ENCODE measurements at places on chromosomes 1 and 21.
A peak's percentile ranks its signal among the peaks of the same experiment; 100 is the strongest.

DNA sequence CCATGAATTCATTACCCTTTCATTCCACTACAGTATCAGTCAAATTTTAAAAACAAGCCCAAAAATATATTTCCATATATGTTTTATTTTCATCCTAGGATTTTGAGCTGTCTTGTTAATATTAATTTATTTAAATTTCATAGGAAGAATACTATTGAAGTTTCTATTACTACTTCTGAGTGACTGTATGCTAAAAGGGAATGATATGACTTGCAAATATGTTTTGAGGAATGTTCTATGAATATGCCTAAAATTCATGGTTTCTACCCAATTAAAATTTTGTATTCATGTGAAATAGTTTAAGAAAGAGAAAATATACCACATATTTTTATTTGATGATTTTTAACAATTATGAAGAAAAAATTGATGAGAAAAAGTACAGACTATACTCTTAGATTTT lies 52.9 kb upstream of the BACH1 start:
- DNase-seq: no peak

DNA sequence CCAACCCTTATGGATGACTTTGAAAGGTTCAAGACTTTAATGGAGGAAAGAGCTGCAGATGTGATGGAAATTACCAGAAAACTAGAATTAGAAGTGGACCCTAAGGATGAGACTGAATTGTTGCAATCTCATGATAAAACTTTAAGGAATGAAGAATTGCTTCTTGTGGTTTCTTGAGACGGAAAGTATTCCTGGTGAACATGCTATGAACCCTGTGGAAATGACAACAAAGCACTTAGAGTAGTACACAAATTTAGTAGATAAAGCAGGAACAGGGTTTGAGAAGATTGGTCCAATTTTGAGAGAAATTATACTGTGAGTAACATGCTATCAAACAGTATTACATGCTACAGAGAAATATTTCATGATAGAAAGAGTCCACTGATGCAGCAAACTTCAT lies 215.4 kb downstream of the OMA1 start:
- DNase-seq: peak; percentile 80

DNA sequence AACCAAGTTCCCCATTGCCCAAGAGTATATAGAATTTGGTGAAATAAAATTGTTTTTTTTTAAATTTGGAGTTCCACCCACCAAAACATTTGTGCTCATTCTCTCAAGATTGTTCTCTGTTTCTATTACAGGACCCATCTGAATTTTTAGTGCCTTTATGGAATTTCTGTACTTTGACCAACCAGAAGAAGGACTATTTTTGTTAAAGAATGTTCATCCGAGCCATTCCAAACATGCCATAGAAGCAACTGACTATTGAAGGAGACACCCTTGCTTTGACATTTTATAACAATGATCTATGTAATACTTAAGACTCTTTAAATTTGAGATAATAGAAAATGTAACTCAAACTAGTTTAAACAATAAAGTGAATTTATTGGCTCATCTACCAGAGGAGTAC lies 655.7 kb upstream of the ADAMTS5 start:
- no peak for DNase-seq

DNA sequence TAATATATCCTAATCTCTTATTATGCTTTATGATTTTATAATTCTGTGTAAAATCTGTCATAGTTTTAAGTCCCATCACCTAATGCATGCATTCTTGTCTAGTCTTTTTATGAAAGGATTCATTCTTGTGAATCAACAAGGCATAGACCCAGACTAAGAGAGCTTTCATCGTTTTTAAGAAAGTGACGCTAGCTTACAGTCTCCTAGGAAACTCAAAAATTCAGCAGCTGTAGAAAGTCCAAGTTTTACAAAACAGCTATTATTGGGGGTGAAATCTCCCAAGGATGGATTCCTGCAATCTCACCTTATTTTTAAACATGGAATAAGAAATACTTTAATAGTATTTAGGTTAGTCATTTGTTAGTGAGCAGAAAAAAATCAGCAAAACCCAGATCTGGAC lies 104.7 kb downstream of the NCAM2 start:
- DNase-seq: no peak

DNA sequence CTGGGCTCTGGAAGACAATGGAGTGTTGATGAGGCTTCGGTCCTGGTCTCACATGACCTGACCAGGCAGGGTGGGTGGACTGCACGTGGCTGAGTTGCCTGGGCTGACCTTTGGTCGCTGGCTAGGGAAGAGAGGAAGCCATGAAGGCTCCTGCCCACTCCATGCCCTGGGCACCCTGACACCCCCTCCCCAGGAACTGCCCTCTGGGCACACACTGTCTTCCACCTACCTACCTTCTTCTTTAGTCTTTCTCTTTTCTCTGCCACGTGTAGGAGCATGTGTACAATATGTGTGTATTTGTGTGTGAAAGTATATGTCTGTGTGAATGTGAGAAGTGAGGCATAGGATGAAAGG lies 15.1 kb downstream of the POU3F1 start:
- no peak for DNase-seq

DNA sequence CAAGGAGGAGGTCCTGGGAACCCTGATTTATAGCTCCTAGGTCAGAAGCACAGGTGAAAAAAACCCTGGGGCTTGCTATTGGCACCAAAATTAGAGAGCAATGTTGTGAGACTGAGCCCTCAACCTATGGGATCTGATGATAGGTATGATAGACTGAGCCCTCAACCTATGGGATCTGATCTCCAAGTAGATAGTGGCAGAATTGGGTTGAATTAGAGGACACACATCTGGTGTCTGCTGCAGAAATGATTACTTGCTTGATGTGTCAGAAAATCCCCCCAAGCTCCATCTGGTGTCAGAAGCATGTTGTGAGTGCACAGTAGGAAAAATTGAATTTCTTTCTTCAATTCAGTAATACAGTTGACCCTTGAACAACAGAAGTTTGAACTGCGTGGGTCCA lies 62.4 kb downstream of the MAP3K21 start:
- no peak for DNase-seq

DNA sequence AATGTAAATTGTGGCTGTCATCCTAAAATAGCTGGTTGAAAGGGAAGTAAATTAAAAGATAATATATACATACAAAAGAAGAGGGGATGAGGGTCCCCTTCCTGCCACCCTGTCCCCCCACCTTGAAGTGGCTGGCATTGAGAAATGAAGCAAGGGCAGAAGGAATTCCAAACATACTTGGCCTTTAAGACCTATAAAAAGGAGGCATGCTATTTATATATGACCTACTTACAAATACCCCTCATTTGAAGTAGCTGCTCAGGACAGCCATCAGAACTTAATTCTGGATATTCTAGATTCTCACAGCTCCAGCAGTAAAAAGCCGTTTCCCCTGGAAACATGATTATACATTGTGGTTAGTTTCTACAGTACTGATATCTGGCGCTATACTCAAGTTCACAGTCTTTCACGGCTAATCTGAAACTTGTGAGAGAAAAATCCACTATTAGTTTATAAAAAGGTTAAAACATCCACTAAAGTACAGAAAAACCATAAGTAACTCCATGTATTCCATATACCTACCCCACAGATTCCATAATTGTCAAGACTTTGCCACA lies 9.6 kb upstream of the MAP10 start:
- no peak for DNase-seq

DNA sequence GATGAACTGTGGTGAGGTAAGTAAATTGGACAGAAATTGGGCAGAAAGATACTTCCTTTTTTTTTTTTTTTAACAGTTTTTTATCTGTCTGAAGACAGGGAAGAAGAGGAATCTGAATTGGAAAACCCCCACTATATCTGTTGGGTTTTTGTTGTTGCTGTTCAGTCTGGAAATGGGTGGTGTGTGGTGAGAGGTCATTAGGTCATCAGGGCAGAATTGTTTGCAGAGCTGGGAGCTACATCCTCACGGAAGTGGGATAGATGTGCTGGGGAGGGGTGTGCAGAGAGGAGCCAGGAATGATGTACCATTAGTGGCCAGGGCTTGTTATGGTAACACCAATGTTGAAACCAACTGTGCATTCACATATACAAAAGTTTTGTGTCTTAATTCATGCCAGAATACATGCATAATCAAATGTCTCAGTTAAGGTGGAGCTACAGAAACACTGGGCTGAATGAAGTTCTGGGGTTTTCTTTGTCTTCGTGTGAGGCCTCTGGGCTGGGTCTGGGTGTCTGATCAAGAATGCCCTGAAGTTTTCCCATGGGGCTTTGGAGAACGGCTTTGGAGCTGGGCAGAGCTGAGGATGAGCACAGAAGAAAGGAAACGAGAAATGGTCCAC lies 12.4 kb downstream of the USP25 start:
- no peak for DNase-seq

- DNase-seq: no peak
Observed at GRCh38 chr1:229086686-229087085, 184.2 kb upstream of the RAB4A start.

DNA sequence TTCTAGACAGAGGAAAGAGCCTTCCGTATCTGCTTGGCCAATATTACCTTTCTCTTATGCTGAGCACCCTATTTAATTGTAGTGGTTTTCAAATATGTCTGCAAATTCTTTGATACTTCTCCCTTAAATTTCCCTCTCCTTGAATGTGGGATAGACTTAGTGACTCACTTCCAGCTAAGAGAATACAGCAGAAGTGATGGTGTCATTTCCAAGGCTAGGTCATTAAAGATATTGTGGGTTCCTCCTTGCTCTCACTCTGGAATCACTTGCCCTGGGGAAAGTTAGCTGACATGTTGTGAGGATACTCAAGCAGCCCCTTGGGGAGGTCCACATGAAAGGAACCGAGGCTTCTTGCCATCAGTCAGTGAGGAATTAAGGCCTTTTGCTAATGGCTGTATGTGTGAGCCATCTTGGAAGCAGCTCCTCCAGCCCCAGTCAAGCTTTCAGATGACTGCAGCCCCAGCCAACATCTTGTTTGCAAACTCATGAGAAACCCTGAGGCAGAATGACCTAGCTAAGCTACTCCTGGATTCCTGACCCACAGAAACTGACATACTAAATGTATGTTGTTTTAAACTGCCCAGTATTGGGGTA lies 8.1 kb upstream of the CITED4 start:
- DNase-seq: peak; percentile 17

GRCh38 chr1:66533804-66534740 lies at the start of gene SGIP1:
Gene SGIP1 (plus strand): TSS chr1:66534153. CDS start chr1:66534359, 206 bp downstream.
- DNase-seq: peak; percentile 54

DNA sequence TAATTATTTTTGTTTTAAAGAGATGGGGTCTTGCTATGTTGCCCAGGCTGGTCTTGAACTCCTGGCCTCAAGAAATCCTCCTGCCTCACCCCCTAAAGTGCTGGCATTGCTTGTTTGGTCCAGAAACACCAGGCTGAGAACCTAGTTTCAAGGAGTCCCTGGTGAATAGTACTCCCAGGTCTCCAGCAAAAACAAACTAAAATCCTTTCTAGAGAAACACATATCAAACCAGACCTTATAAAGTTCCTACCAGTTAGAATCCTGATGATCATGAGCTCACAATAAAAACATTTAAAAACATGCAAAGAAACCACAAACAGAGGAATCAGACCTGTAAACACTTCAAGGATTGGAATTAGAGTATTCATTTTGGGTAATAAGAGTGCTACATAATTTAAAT lies 34.4 kb upstream of the PADI1 start:
- peak; percentile 65 for DNase-seq

- DNase-seq: peak; percentile 91
Observed at GRCh38 chr1:115134850-115135480, 45.7 kb upstream of the TSPAN2 start.

DNA sequence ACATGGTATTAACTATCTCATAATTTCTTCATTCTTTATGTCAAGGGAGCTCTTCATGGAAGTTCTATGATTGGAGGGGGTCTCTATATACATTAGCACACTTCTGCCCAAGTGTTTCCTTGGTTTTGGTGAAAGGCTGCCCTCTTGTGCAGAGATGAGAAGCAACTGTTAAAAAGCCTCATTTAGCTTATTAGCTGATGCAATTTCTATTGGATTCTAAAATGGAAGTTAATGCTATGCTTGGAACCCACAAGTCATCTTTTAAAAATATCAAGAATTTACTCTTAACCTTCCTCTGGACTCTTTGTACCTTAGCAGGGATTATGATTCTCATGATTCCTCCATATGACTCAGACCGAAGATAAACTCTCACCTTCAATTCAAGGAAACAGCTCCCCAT lies 328.9 kb downstream of the PTBP2 start:
- DNase-seq: peak; percentile 78

- DNase-seq: peak; percentile 49
Observed at GRCh38 chr1:89855413-89856123, 34.7 kb downstream of the LRRC8D start.

DNA sequence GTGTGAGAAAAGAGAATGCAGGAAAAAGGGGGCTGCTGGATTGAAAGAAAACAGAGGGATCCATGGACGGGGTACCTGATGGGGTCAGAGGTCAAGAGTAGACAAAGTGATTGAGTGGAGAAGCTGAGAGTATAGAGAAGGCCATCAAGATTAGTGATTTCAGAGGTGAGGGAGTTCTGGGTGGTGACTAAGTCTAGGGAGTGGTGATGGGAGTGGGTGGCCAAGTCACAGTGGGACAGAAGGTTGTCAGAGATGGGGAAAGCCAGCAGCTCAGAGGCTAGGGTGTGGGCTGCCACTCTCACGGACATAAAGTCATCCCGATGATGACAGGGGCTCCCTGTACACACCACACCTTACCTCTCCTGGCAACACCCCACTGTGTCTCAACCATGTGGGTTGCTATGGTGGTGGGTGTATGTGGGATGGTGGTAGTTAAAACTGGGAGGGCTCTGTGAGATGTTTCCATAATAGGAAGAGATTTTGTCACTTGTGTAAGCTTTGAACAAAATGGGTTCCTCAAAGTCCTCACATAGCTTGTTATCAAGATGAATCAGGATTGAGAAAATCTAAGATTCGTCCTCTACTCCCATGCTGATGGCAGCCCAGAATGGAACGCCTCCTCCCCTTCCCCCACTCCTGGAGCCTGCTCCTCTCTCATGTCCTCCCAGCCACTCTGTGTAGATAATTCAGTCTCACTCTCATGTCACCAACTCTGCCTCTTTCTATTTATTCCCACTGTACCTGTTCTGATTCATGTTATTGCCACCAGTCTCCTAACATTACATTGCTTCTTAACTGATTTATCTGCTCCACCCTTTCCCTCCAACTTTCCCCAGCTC lies 20.3 kb upstream of the CSF1 start:
- DNase-seq: no peak

DNA sequence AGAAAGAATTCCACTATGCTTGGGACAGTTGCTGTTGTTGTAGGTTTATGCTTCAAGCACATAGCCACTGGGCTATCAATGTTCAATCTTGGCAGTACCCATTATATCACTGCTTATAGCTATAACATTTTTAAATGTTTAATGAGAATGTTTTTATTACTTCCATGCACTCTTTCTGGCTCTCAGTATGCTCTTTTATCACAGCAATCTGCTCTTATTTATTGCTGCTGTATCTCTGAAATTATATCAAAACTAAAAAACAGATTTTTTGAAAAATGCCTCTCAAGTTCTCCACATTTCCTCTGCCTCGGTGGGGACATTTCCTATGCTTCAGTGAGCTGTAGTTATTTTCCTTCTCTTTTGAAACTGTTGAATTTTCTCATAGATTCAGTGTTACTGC lies 5.4 kb upstream of the SGIP1 start:
- no peak for DNase-seq

Measured in fibroblast of upper back skin (primary cell).